Kidney glomerular epithelial cell (primary cell): ENCODE measurements at places on chromosomes 7 and 10.

GRCh38 chr10:69292459-69292858 lies 14.2 kb downstream of the HK1 start:
- no peak for DNase-seq

DNA sequence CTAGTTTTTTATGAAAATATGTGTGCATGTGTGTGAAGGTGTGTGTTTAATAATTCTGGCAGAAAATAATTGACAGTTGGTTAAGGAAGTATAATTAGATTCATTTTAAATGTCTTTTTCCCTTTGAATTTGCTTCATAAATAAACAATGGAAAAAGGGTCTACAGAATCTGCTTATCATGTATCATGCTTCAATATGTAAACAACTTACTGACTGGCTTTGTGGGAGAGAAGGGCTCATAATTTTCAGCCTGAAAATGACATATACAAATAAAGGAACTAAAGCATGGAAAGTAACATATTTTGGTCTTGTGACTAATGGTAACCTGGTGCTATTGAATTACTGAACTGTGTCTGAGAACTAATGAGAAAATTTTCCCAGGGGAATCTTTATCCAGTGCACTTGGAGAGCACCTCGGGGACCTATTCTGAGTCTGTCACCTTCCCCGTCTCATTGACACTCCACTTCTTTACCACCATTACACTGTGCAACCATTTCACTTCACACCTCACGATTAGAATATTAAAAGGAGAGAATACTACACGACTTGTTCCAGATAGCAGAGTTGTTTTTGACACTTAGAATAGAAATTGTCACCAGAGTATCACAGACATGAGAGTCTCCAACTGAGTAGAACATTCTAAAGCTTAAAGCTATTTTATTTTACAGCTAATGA lies 298.6 kb downstream of the TFEC start:
- no peak for DNase-seq

DNA sequence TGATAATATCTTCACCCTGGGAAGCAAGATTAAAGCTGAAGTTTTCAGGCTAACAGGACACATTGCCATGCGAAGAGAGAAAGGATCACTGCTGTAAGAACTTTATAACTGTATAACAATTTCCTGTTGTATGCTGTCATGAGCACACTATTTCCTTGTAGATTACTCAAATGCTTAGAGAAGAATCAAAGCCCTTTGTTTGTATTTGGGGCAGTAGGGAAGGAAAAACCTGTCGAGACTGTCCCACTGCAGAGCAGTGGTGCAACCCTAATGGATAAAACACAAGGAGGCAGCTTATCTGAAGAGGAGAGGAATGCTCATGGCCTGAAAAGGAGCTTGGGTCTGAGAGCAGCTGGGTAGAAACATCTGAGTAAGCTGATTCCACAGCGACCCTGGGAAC lies 327.7 kb upstream of the NPSR1 start:
- no peak for DNase-seq

GRCh38 chr10:44478876-44479705 lies 94.2 kb upstream of the CXCL12 start:
- no peak for DNase-seq

DNA sequence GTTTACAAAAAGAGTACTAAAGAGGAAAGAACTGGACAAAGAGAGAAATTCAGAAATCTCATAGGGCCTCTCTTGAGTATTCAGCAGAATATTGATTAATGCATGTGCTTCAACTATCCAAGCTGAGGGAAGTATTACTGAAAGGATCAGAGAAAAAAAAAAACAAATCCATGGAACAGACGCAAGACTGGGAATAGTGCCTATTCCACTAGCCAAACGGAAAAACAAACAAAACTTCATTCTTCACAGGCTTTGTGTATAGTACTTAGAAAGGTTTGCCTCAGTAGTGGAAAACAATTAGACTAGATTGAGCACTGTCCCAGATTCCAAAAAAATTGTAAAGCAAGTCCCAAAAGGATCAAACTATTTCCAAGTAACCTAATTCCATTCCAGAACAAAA lies 106.2 kb downstream of the TFEC start:
- DNase-seq = no peak

- DNase-seq = no peak
Observed at GRCh38 chr10:132907821-132908620, 34.3 kb downstream of the CFAP46 start.

DNA sequence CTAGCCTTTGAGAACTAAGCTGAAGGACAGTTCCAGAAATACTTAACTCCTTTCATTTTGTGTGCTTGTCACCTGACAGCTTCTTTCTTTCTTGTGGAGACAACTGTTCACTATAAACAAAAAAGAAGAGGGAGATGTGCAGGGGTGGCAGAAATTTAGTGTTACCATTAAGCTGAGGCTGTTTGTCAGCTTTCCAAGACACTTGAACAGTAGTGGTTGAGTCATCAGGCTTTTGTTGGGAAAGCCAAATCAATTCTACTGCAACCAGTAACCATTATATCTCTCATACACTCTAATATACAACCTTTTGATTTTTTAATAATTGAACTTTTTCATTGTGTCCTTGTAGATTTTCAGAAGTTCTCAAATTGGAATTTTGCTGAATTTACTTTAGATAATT lies 75.3 kb downstream of the POLL start:
- no peak for DNase-seq
